ENCODE measurements at places on chromosomes 16 and 17.

GRCh38 chr17:72034000-72034399 is 86.8 kb upstream of the SOX9 start:
- no peak for DNase-seq

DNA sequence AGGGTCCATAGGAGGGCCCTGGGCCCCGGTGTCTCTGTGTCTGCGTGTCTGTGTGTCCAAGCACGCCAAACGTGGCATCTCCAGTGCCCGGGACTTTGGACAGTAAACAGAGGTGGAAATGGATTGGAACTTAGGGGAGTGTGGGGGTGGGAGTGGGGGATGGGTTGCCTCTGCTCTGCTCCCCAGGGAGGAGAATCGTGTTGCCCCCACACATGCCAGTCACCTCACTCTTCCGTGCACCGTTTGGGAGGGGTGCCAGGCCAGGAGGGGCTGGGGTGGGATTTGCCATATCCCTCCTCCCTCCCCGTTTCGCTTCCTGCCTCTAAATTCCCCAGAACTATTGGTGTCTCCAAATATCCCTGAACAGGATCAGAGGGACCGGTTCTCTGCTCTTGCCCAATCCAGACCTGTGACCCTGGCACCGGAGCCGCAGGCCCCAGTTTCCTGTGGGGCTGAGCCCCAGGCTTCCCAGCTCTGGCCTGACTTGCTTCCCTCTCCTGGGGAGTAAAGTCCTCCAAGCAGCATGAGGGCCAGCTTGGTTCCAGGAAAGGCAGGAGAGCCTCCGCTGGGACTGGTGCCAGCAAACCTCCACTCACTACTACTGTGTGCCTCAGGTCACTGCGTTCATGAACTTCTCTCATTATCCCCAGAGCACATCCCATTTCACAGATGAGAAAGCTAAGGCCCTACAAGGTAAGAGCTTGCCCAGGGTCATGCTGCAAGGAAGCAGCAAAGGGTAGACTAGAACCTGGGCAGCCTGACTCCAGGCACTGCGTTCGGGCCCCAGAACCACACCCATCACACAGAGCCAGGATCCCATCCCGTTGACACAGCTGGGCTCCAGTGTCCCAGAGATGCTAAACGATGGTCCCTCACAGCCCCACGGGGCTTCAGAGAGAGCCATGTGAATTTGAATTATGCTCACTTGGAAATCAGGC is at the start of gene ASGR1:
TSS of gene ASGR1 (minus strand) at position 54 of the 938 bp plus-strand sequence. CDS start 807 bp downstream, outside the sequence.
- no peak for DNase-seq

GRCh38 chr17:31425282-31426040 is 34.0 kb downstream of the RAB11FIP4 start:
- no peak for DNase-seq

- no peak for DNase-seq
These were observed 101.0 kb downstream of the METRNL start for GRCh38 chr17:83180264-83180995.

- no peak for DNase-seq
These were observed at the start of gene TTLL6 for GRCh38 chr17:48816774-48817590. TTLL6 (minus strand) TSS chr17:48817229; CDS start chr17:48817072, 157 bp downstream.

All from HS-5 (cell line).